K562 (cell line): ENCODE measurements at places on chromosomes 1 and 21.
A peak's percentile ranks its signal among the peaks of the same experiment; 100 is the strongest.

GRCh38 chr1:77900687-77901293 lies 12.4 kb downstream of the NEXN start:
- peak; percentile 36 for DNase-seq

DNA sequence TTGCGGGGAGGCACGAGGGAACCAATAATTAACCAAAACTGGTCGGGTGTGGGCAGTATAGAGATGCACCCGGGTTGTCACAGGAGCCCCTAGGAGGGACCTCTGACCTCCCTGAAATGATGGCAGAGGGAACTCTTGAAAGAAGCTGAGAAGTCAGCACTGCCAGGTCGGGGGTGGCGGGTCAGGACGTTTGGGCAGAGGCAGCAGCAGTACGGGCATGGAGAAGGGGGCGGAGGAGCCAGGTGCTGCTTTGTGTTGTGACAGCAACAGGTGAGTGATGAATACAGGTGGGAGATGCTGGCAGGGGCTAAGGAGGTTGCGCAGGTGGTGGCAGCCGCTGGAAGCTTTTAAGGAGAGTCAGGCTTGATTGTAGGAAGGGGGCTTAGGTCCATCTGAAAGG lies 11.7 kb downstream of the TNFRSF1B start:
- DNase-seq, result no peak

DNA sequence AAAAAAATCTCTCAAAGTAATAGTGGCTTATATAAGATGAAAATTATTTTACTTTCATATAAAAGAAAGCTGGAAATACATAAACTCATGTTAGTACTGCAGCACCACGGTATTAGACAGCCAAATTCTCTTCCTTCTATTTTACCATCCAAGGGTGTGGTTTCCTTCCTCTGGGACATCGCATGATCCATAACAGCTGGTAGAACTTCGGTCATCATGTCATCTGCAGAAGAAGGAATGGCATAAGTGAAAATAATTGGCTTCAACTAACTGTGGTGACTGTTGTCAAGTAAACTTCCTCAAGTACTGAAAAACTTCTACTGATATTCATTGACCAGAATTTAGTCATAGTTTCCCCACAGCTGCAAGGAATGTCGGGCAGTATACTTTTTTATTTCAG lies 28.3 kb upstream of the IFI44L start:
- DNase-seq, result no peak

- DNase-seq, result no peak
These were observed 249.1 kb downstream of the FOXD2 start for GRCh38 chr1:47686731-47687630.

DNA sequence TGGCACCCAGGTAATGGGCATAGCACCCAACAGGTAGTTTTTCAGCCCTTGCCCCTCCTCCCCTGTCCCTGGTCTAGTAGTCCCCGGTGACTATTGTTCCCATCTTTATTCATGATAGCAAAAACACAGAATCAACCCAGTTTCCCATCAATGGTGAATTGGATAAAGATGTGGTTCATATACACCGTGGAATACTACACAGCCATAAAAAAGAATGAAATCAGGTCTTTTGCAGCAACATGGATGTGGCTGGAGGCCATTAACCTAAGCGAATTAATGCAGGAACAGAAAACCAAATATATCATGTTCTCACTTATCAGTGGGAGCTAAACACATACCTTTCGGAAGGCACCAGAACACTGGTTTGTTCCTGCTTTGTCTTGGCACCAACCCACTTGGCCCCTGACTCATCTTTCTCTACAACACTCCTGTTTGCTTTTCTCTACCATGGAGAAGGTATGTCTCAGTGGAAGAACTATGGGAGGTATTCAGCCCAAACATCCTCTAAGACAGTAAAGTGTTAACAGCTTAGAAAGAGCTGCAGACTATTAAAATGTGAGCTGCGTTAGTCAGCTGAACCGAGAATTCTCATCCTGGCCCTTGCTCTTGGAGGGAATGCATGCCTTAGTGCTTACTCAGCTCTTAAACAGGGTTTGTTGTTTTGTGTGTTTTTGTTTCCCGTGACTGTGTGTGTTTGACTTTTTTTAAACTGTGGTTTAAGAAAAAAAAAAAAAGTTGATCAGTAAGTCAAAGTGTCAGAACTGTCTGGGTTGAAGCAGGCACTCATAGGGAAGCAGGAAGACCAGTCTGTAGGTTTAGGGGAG lies 203.0 kb downstream of the TOMM20 start:
- DNase-seq, result no peak

DNA sequence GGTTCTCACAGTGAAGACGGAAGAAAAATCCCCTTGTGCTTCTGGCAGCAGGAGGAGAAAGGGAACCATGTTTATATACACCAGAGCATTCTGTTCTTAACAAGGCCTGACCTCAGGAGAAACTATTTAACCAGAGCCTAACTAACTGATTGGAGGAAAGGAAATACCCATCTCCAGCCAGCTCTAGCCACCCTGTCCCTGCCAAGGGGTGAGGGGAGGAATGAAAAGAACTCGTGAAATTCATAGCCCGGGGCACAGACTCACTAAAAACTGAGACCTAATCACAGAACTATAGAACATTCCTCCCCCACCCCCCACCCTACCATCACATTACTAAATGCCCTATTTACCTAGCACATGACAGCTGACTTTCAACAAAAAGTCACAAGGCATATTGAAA lies 65.0 kb downstream of the KCNH1 start:
- no peak for DNase-seq

GRCh38 chr1:152167835-152168534 lies 9.0 kb upstream of the RPTN start:
- no peak for DNase-seq

DNA sequence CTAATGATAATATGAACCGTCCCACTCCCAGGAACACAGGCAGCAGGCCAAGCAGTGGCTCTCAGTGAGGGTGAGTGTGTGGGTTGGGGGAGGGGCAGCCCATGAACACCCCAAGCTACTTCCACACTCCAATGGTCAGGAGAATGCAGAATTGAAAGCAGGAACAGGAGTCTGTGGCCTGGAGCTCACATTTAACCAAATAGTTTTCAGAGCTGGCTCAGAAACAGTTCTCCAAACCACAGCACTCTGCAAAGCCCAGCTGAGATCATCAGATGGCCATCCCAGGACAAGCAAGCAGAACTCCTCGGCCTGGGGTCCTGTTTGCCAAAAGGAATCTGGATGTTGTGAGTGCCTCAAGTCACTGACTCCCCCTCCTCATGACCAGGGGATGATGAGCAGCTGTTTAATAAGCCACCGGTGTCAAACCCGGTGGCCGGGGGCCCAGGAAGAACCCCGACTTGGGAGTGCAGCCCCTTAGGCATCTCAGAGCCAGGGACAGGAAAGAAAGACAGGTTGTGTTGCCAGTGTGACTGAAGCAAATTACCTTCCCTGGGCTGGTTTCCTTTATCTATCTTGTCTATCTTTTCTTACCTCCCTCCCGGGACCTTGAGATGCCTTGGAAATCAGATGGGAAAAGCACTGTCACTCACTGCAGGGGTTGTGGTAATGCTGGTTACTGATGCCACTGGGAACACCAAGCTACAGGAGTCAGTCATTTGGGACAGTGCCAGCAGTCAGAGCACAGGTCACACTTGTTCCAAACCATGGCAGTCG lies 20.4 kb downstream of the DEGS1 start:
- no peak for DNase-seq

GRCh38 chr1:55822891-55823290 lies 607.7 kb upstream of the USP24 start:
- no peak for DNase-seq

DNA sequence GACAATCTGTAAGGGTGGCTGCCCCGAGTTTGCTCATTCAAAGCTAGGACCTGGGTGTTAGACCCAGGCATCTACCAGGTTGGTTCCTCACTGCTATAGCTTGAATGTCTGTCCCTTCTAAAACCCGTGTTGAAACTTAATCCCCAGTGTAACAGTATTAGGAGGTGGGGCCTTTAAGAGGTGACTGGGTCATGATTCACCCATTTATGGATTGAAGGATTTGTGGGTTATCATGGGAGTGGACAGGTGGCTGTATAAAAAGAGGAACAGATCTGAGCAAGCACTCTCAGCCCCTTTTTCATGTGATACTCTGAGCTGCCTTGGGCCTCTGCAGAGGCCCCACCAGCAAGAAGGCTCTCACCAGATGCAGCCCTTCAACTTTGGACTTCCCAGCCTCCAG lies 29.4 kb downstream of the PSMG1 start:
- no peak for DNase-seq

- DNase-seq, result peak; percentile 63
These were observed 38.6 kb upstream of the COX20 start for GRCh38 chr1:244796719-244797406.

DNA sequence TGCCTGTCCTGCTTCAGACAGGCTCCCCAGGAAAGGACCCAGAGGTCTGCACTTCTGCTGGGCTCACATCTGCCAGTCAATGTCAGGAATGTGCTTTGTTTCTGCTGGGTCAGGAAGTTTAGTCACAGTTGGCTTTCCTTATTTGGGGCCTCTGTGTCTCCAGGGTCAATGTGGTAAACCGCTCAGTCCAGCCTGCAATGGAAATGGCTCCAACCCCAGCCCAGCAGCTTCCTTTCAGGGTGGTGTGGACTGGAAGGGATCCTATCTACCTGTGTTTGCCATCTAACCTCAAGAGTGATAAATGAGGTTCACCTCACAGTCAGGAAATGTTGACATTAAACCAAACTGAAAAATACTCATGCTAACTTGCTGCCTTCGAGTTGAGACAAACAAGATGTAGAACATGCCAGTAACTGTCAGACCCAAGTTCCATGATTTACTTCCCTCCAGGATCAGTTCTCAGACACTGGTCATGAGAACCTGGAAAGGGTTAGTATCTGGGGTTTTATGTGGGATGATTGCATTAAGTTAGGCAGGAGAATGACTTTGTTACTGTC lies 20.3 kb downstream of the ENO1 start:
- DNase-seq, result no peak

DNA sequence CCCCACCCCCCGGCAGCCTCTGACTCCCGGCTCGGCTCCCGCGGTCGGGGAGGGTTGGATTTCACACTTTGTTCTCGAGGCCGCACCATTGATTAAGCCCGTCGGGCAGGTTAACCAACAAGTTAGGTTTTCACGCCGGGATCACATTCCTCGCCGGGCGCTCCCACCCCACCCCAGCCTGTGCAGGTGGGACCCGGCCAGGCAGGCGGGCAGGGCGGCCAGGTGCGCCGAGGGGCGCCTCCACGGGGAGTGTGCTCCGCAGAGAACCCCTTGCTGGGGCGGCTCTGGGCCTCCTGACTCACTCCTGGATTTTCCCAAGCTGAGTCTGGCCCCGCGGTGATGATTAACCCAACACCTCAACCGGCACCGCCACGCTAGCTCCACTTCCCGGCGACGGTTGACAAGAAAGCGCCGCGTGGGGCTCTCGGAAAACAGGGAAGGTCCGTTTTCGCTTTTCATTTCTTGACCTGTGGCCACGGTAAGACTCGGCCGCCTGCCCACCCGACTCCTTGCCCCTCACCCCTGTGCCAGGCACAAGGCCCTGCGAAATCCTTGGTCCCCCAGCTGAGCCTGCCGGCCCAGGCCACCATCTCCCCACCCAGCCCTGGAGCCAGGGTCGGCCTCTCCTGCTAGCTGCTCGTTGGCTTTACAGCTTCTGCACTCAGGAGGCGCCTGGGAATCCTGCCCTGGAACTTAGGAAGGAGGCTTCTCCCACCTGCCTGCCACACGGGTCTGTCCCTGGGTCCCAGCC lies 8.8 kb upstream of the TTLL10 start:
- no peak for DNase-seq

DNA sequence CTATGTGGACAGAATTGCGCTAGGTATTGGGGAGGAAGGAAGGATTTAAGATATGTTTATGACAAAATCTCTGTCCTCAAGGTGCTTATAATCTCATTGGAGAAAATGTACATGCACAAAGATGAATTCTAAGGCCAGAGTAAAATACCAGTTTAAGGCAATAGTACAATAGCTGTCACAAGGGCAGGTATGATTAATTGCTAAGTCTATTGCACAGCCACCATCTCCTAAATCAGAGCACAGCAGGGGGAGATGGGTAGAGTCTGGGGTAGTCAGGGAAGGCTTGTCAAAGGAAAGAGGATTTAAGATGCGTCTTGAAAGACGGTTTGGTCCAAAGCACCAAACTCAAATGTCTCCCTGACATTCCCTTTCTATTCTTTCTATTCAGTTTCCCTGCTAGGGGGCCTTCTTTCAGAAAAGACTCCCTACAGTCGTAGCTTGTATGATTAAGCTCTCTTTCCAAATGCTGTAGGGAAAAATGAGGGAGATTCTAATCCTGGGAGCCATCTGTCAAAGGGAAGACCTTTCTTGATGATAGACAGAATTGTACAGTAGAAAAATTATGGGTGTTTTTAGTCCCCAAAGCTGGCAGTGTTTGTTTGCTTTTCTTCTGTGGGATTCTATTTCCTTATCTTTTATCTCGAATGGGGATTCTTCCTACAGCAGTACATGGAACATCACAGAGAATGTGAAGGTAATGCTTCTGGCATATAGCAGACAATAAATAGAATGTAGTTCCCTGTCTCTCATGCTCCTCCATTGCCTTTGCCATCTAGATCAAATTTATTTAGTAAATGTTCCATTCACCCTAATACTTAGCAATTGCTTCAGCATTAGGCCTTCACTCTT lies 107.6 kb upstream of the NFIA start:
- no peak for DNase-seq

GRCh38 chr1:161133220-161133740 lies 813 bp upstream of the DEDD start:
- DNase-seq, result peak; percentile 32

- DNase-seq, result no peak
These were observed 78.4 kb downstream of the KIF14 start for GRCh38 chr1:200542162-200542561.

DNA sequence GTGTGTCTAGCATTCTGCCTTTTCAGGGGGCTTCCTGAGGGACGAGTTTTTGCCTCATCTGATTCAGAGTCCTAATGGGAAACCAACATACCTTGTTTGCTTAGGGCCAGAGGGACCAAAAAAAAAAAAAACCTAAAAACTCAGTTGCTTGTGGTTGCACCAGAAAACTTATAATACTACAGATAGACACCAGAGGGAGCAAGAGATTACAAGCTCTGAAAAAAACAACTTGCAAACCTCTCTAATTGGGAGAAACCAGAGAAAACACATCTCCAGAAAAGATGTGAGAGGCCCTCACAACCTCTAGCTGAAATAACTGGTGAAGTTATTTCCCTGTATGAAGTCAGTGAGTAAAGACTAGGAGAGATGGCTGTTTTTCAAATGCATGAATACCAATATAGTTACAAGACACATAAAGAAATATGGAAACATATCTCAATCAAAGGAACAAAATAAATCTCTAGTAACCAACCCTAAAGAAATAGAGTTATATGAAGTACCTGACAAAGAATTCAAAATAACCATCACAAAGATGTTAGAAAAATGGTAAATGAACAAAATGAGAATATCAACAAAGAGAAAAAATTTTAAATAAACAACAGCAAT lies 233.7 kb upstream of the NFIA start:
- no peak for DNase-seq
